ENCODE measurements at places on chromosomes 5 and 9.

DNA sequence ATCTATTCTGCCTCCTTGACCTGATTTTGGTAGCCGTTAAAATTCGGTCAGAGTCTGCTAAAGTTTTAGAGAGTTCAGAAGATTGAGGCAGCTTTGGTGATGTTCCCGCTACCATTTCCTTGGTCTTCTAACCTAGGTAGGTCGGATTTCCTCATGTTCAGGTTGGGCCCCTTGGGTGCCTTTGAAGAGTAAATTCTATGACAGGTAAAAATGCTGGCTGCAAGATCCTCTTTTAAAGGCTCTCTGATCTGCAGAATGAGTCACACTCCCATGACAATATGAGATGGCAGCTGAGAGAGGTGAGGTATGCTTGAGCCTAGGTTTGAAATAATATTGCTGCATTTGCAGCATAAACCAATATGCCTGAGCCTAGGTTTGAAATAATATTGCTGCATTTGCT, 198.9 kb downstream of the TSSK1B start:
- no peak for DNase-seq

DNA sequence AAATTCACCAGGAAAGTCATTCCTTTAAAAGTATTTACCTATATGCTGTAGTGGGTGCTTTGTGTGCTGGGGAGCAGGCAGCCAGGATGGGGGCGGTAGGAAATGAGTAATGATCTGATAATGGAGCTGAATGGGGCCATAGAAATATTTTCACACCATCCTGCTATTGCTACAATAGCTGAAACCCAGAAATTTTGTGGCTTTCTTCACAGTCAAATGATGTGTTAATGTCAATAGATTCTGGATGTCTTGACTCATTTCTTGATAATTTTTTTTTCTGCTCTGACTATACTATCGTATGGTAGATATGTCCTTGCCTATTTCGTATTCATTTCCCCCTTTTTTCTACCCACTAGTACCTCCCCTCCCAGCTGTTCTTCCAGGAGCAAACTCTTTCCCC, 59.5 kb downstream of the RORB start:
- DNase-seq = no peak

- peak; percentile 84 for DNase-seq
Measured at GRCh38 chr5:138337685-138338410, at the start of gene FAM53C. Gene FAM53C (plus strand): TSS chr5:138338266. CDS start chr5:138341336, 3,070 bp downstream.

- DNase-seq = no peak
Measured at GRCh38 chr9:110939573-110939972, 98.7 kb downstream of the LPAR1 start.

DNA sequence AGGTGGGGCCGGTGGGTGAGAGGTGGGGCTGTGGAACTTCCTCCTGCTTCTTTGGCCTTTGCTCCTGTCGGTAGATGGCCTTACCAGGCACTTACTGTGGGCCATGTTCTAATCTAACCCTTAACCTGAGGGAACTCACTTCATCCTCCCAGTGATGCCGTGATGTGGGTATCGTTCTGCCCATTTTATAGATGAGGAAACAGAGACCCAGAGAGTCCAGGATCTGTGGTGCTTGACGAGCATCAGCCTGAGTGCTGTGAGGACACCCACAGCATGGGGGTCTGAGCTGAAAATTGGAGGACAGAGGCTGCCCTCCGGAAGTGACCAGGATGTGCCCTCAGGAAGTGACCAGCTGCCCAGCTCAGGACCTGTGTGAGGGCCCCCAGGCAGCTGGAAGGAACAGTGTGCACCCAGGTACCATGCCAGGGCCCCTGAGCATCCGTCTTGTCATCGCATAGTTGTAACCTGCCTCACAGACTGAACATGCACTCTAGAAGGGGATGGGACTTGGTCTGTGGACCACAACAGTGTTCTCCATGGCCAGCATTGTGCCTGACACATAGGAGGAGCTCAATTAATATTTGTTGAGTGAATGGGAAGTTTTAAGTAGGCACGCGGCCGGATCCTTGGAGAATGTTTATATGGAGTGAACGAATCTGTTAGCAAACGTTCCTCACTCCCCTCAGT, 8.5 kb downstream of the NEK6 start:
- DNase-seq = no peak

DNA sequence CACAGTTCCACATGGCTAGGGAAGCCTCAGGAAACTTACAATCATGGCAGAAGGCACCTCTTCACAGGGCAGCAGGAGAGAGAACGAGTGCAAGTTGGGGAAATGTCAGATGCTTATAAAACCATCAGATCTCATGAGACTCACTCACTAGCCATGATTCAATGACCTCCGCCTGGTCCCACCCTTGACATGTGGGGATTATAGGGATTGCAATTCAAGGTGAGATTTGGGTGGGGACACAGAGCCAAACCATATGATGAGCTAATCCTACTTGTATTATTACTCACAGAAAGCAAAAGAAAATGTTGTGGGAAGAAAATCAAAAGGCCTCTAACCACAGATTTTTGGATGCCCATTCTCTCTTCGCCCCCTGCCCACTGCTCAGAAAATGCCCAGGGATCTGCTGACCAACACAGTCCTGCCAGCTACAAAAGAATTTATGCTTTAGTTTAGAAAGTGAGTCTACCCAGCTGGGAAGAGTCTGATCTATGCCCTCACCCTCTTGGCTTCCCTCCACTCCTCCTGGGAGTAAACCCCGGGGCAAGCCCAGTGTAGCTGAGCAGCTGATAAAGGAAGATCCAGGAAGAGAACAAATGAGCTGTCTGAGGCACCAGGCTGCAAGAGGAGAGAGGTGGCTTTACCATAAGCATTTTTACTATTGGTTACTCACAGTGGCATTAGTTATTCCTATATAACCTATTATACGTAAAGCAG, 53.1 kb downstream of the RNF130 start:
- DNase-seq = no peak

GRCh38 chr9:2214707-2215106, 199.6 kb downstream of the SMARCA2 start:
- DNase-seq = no peak

DNA sequence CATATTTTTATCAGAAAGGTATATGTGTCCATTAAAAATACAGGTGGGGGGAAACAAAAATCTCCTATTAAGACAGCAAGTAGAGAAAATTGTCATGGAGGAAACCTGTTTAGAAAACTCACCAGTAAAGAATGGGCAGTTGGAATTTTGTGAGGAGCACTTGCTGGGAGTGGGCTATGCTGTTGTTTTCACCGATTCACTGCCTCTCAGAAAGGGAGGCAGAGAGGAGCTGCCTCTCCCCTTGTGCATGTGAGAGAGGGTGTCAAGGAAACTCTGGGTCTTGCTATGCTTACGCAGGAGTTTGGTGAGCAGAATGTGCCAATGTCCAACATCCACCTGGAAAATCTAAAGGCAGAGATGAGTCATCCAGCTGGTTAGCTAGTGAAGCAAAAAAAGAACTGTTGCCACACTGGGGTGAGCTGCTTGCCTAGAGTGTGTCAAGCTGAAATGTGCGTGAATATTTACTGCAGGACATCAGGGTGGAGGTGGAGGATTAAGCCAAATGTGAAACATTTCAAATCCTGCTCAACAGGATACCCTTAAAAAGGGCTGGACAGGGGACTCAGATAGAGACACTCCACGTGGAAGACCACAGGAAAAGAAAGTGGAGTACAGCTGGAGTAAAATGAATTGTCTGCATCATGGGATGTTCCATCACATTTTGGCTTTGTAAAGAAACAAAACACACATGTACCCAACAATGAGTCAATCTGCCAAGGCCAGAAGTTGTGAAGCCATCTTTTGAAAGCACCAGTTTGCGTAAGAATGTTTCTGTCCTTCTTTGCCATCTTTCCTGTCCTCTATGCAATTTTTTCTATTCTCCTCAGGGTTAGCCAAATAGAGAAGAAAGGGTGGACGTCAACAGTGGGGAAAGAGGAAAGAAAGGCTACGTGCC, 449.7 kb upstream of the MPDZ start:
- no peak for DNase-seq

Data from stimulated activated CD8-positive, alpha-beta memory T cell treated with anti-CD3 and anti-CD28 coated beads, Interleukin-7, amount 100 ng/mL, for 48 hours (primary cell).